ENCODE measurements at places on chromosomes 5 and 9. TPM values are rescaled to one million over a fixed set of nuclear protein-coding genes. Genes with fewer than 3 reads are reported as not detected.

The ZFP37 gene
- total RNA-seq = 12.7 TPM

- DNase-seq = no peak
Measured at GRCh38 chr9:3976865-3977613, 322.8 kb downstream of the GLIS3 start.

DNA sequence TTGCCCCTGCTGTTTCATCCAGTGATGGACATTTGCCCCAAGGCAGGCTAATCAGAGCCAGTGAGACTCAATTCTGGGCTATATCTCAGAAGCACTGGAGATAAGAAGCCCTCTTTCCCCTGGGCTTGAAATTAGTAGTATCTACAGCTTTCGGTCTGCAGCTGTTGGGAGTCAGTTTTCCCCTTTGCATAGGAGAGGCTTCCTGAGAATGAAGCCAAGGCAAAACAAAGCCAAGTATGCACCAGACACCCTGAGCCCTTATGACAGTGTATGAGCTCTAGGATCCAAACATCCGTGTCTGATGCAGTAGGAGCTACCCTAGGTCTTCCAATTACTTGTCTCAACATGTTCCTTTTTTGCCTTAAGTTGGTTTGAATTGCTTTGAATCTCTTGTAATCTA is 79.2 kb upstream of the PANK3 start:
- DNase-seq = no peak

GRCh38 chr5:1882337-1883119 is at the start of gene IRX4:
Gene IRX4 (minus strand): TSS chr5:1882925. CDS start chr5:1882647, 278 bp downstream.
- DNase-seq = no peak

DNA sequence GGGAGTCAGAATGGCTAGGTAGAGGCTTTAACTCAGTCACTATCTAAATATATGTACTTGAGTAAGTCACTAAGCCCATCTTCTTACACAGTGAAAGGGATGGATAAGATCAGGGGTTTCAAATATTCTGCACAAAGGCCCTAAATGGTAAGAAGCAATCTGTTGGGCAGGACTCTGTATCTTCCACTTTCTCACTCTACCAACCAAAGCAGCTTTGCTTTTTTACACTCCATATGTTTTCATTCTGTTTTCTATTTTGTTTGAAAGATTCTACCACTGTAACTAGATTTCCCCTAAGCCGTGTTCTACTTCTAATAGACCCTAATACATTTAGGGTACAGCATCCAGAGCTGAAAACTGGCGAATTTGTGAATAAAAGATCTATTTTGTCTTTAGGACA is 477.5 kb upstream of the NMUR2 start:
- DNase-seq = no peak

Measured in urinary bladder (tissue), 4 donors.